ENCODE measurements at places on chromosomes 3 and 15.

DNA sequence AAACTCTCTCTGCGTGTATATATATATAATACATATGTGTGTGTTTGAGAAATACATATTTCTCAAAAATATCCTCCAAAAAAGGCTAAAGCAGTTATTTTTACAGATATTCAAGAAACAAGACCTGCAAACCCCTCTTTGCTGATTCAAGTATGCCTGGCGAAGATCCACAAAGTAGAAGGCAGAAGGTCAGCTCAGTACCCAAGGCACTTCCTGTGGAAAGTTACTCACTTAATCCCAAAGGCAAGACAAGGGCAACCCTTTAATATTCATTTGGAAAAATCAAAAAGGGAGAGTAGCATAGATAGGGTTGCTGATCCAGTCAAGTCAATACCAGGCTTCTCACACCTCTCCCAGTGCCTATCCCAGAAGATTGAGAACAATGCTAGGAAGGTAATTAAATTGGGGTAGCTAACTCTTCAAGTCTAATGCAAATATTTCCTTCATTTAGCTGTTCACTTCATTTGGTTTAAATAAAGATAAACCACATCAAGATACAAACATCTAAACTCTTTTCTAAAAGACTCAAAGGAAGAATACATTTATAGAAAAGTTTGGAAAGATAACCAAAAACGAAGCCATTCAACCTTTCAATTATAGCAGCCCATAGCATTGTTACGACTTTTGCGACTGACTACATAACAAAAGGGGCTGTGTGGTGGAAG is 7.2 kb downstream of the COX17 start:
- DNase-seq, result no peak

DNA sequence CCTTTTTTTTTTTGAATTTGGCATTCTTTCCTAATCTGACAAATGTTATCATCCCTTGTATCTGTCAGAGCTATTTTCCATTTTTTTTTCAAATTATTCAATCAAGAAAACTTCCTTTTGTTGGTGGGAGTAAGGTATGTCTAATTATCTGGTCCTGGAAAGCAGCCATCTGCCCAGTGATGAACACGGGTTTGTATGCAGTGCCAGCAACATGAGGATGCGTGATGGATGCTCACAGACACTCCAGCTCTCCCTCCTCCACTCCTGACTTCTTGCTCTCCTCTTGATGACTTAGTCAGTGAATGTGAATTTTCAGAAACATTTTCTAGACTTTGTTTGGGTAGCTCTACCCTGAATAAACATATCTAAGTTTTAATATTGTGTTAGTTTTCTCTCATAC is 79.2 kb downstream of the IL1RAP start:
- no peak for DNase-seq

GRCh38 chr3:190696777-190697501 is 165.6 kb downstream of the GMNC start:
- no peak for DNase-seq

DNA sequence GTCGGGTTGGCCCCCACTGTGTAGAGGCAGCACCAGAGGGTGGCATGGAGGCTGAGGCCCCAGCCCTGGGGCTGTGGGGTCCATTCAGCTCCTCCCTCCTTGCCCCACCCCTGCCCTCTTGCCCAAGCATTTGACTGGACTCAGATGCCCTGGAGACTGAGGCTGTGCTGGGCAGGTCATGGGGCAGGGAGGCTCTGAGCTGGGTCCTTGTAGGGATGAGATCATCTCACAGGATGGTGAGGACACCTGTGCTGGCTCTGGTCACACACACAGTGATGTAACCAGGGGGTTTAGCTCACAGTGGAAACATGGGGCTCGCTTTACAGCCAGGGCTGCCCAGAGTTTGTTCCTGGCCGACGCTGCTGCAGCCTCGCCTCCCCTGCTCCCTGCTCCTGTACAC is 17.8 kb downstream of the ALPK3 start:
- DNase-seq, result no peak

DNA sequence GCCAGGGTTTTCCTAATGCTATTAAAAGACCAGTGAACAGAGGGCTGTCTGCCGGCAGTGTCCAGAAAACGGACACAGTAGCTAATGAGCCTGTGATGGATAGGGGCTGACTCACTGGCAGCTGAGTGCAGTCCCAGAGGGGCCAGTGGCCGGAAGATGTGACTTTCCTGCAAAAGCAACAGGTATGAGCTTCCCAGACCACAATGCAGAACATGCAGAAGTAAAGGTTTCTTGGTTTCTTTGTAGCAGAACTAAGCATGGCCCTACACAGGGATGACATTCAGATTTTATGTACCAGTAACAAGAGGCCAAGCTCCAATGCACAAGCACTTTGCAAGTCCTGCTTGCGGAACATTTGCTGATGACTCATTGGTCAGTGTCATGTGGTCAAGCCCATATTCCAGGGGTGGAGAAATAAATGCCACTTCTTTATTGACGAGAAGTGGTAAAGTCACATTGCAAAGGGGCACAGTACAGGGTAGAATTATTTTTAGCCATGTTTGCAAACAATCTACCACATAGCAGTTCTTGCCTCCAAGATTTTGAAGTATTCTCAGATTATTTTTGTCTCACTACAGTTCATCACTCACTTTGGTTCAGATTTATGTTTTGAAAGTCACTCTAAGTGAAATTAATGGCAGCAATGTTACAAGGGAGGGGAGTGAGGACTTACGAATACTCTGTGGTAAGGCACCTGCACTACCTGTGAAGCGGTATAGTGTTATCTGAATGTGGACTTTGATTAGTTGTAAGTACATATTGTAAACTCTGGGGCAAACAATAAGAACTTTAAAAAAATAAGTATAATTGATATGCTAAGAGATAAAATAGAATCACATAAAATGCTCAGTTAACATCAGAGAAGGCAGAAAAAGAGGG is 263.3 kb downstream of the ABHD5 start:
- peak; percentile 45 for DNase-seq

- no peak for DNase-seq
These were observed 61.4 kb upstream of the NSMCE3 start for GRCh38 chr15:29331071-29331470.

DNA sequence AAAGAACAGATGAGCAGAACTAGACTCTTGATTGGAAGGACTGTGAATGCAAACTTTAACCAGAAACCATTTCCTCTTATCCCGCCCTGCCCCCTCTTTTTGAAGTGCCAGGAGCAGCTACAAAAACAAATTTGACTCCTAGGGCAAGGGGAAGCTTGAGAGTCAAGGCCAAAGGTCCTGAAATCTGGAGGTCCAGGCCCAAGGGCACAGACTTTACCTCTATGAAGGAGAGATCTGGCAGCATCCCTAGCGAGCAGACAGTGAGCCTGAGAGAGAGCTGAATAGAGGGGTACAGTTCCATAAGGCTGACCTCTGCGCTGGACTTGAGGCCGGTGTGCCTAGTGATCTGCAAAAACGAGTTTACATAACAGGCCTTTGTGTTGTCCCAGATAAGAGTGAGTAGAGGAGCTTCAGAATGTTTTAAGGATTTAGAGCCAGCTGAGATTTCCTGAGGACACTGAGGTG is 5.1 kb downstream of the RAB43 start:
- DNase-seq, result no peak

GRCh38 chr3:60250810-60251209 is 1000.4 kb downstream of the FHIT start:
- no peak for DNase-seq

DNA sequence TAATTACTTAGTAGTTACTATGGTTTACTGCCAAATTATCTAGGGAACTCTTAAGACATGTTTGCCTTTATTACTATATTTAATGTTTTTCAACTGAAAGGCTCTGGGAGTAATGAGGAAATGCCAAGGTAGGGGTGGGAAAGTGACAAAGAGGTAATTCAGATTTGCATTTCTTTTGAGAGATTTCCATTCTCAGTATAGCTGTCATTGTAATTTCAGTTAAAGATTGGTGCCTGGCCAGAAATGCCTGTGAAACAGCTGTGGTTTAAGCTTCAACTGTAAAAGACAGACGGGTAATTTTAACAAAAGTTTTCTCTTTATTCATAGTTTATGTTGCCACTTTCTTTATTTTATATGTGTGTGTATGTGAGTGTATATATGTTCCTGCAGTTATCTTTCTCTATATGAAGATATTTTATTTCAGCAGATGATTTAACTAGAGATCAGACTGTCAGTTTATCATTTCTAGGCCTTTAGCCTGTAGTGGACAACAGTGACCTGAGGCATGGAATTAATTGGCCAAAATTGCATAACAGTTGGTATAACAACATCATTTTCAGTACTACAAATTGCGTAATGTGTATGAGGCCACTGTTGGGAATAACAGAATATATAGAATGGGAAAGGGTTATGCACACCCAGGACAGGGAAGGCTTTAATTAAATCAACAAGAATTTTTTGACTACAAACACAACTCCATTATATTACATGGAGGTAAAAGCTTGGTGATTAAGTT is 119.0 kb downstream of the BBX start:
- DNase-seq, result peak; percentile 22

DNA sequence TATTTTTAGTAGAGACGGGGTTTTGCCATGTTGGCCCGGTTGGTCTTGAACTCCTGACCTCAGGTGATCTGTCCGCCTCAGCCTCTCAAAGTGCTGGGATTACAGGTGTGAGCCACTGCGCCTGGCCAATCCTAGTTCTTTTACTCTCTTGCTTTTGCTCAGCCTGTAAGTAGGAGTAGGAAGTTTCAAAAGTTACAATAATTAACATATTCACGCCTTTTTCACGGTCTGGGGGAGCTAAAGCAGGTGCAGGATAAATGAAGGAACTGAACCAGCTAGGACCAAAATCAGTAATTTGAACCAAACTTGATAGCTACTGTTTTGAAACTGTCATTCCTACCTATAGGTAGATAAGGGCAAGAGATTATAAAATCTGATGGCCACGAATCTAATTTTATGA is 98.5 kb downstream of the CACNA1D start:
- no peak for DNase-seq

DNA sequence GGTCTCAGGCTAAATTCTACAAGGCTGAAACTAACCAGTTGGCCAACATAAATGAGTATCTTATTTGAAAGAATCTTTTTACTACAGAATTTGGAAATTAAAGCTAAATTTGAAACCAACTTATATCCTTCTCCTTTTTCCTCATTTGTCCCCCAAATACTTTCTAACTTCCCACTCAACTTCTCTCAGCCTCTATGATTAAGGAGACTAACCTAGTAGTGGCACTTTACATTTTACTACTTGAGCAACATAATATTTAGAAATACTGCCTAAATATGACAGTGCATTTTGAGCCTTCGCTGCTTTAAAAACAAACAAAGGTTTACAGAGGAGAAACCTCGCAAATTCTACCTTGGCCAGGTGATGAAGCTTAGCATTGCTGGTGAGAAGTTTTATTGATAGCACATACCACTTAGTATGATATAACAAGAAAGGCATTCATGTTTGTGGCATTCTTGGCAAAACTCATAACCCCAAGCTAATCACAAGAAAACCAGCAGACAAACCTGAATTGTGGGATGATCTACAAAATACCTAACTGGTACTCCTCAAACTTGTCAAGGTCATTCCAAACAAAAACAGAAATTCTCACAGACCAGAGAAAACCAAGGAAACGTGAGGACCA is 432.1 kb upstream of the CFAP20DC start:
- DNase-seq, result no peak

DNA sequence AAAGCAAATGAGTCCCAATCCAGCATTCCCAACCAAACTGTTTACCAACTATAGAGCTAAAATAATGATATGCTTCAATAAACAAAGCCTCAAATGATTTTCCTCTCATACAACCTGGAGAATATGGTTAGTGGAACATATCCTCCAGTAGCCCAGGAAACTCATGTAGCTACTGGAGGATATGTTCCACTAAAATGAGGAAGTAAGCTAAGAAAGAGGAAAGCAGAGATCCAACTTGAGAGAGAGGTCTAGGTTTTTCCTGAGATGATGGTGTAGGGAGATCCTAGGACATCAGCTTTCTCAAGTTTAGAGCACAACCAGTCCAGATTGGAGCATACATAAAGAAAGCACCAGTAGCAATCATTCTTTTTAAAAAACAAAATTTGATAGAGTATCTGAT is 44.6 kb upstream of the SLC4A7 start:
- DNase-seq, result no peak

DNA sequence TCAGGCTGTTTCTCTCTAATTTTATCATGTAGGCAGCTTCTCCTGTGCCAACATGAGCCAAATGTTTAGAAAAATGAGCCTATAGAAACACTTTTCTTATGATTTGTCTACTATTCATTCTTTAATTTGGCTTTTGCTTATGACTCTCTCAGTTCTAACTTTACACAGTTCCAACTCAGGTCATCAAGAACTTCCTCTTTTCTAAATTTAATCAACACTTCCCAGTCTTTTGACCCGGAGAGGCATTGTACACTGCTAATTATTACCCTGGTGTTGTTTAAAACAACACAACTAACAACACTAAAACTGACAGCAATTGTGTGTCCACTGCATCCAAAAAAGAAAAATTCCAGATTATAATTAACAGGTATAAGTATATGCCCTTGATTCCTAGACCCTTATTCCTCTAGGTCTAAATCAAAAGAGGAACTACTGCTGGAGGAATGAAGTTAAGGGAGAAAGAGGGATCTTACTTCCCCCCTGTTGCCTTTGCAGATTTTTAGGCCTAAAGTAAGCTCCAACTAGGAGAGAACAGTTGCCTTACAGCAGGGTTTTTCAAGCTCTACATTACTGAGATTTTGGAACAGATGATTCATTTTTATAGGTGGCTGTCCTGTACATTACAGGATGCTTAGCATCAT is 332.2 kb upstream of the GOLIM4 start:
- DNase-seq, result no peak

GRCh38 chr3:127477396-127477795 is 113.1 kb downstream of the TPRA1 start:
- no peak for DNase-seq

- no peak for DNase-seq
These were observed 276.0 kb downstream of the UACA start for GRCh38 chr15:70487387-70487740.
